ENCODE measurements at places on chromosomes 5 and 9.

- no peak for DNase-seq
These were observed 116.3 kb upstream of the SLC25A48 start for GRCh38 chr5:135718151-135718550.

DNA sequence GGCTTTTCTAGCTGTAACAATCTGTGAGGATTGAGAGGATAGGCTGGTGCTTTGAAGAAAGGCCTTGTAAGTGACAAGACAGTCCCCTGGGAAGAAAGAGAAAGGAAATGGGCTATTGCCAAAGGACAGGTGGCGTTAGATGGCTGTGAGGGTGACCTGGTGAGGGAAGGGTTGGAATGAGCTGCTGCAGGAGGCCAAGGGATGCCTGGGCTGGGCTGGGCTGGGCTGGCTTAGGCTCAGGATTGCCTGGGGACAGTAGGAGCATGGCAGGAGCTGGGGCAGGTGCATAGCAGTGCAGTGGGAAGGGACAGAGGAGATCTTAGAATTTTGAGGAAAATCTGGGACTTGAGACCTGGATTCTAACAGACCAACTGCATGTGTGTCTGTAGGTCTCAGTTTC, 9.7 kb upstream of the MYOZ3 start:
- DNase-seq: no peak

DNA sequence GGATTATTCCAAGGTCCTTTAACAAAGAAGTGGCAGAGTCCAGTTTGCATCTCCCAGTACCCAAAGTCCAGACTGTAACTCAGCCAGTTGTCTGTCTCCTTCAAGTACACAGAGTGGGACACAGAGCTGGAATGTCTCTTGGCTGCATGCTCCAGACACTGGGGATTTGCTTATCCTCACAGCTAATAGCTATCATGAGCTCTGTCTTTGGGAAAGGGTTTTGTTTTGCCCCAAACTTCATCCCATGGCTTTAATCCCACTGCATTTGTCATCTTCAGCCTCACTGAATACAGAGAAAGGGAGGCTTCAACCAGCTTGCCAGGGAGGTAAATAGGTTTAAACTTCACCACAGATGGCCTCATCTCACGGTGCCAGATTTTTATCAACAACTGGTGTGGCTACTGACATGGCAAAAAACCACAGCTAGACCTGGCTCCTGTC, 412.2 kb upstream of the SLC24A2 start:
- no peak for DNase-seq

GRCh38 chr5:81787474-81788242, 36.8 kb upstream of the SSBP2 start:
- no peak for DNase-seq

DNA sequence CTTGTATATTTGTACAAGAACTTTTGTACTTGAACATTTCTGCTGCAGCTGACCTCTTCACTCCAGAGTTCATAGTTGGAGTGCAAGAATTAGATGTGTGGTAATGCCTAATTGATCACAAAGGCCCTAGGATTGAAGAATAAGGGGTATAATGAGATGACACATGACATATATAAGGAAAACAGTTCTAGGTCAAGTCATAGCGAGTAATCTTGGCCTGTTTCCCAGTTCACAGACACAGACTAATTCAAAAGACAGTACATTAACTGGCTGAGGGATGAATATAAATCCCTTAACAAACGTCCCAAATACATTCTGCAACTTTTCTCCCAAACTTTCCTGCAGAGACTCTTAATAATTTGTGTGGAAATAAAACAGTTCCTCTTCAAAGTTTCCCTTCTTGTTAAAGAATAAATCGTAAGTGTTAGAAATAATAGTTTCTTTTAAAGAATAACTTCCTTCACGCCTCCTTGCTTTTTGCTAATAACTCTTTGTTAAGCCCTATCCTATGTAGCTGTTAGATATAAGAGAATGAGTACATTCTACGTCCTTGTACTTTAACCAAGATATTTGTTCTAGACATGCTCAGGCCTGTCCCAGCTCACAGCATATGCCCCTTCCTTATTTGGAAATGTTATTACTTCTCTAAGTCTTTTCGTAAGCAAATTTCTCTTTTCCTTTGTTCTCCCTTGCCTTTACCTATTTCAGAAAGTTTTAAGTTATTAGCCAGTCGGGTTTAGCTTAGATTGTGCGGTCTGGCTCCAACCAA, 556.4 kb upstream of the CTNND2 start:
- no peak for DNase-seq

DNA sequence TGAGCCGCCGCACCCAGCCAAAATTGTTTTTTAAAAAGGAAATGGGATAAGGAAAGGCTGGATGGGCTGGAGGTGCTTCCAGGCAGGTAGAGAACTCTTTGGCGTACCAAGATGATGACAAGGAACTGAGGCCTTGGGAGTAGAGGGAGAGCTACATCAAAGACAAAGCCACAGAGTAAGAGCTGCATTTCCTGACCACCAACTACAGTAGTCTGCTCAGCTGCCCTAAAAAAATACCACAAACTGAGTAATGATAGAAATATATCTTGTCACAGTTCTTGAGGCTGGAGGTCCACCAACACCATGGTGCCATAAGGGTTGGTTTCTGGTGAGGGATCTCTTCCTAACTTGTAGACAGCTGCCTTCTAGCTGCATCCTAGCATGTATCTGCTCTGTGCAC, 8.2 kb downstream of the OR1K1 start:
- no peak for DNase-seq

- DNase-seq: no peak
These were observed 133.0 kb upstream of the TUT7 start for GRCh38 chr9:86486891-86487837.

- DNase-seq: no peak
These were observed 1203.2 kb downstream of the CDH12 start for GRCh38 chr5:21649969-21650368.

GRCh38 chr5:88183255-88183654, 85.4 kb downstream of the TMEM161B start:
- no peak for DNase-seq

DNA sequence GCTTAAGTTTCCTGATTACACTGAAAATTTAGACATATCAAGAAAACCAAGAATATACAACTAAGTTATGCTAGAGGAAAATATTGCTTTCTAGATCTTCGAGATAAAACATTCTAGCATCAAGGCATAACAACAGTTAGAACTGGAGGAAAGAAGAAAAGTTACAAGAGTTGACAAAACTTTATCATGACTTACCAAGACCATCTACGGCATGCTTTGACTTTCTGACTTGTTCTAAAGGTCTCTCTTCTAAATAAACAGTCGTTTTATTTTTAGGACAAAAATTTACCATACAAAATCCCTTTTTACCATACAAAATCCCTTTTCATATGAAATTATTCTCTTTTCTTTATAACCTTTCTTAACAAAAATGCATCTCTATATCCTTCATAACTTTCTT, 1110.1 kb upstream of the CDH10 start:
- no peak for DNase-seq

DNA sequence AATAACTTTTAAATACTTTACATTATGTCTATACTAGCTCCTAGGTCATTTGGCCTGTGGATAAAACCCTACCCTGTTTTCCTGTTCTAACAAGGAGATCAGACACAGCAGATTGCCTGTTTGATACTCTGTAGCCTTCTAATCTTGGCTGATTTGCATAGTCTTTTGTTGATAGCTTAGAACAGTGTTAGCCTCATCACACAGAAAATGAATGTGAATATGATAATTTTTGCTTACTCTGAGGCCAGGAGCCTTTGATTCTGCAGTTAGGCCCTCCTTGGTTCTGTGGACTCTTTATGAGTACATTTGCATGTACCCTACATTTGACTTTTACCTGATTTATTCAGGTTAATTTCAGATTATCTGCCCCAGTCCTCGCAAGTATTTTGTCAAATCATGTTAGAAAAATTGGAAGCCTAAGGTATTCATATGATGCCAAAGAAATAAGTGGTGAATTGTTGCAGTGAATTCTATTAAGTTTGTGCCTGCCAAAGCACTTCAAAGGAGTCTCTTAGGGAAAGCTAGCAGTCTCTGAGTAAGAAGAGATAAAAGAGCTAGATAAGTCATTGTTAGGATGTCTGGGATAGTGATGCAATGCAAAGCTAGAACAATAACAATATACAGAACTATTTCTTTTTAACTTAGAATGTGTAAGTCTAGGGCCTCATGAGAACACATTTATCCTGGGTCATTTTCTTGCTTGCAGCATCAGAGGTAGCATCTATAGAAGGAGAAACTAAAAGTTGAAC, 56.4 kb downstream of the SCAMP1 start:
- DNase-seq: no peak

GRCh38 chr9:82404196-82404870, 415.8 kb downstream of the SPATA31D1 start:
- DNase-seq: no peak

- DNase-seq: no peak
These were observed 403.7 kb downstream of the KDM4C start for GRCh38 chr9:7161469-7161868.

GRCh38 chr5:83512061-83512745, 40.7 kb downstream of the VCAN start:
- no peak for DNase-seq

- no peak for DNase-seq
These were observed 186.4 kb upstream of the MRPS30 start for GRCh38 chr5:44622331-44622730.

- DNase-seq: no peak
These were observed 206.8 kb downstream of the SAXO1 start for GRCh38 chr9:18826248-18826647.

DNA sequence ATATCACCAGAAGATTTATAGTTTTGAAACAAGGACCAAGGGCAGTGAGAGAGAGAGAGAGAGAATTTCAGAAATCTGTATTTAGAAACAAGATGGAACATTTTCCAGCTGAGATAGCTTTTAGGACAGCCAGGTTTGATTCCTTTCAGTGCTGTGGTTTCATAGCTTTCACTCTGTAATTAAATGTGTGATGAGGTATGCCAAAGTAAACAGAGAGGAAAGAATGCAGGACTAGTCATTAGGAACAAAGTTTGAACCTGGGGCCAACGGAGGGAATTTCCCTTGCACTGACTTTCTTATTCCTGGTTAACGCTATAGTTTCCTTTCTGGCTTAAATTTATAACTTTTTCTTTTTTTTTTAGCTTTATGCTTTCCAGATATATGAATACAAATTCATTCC, 10.0 kb upstream of the CCL28 start:
- DNase-seq: no peak

- no peak for DNase-seq
These were observed 43.9 kb downstream of the CYFIP2 start for GRCh38 chr5:157309796-157310195.

DNA sequence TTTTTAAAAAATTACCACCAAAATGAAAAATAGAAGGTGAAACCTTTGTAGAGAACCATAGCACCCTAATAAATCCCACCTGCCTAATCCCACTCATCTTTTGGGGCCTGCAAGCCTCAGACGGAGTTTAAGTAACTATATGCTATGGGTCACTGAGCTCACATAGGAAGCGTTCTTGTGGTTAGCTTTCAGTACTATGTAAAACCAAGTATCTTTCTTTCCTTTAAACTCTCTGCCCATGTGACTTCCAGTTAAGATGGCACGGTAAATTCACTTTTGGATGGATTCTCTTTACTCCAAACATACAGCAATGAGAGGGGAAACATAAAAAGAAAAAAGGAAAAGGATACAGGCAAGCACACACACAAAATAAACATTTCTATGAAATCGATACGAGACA, 50.9 kb downstream of the FANCC start:
- DNase-seq: no peak

DNA sequence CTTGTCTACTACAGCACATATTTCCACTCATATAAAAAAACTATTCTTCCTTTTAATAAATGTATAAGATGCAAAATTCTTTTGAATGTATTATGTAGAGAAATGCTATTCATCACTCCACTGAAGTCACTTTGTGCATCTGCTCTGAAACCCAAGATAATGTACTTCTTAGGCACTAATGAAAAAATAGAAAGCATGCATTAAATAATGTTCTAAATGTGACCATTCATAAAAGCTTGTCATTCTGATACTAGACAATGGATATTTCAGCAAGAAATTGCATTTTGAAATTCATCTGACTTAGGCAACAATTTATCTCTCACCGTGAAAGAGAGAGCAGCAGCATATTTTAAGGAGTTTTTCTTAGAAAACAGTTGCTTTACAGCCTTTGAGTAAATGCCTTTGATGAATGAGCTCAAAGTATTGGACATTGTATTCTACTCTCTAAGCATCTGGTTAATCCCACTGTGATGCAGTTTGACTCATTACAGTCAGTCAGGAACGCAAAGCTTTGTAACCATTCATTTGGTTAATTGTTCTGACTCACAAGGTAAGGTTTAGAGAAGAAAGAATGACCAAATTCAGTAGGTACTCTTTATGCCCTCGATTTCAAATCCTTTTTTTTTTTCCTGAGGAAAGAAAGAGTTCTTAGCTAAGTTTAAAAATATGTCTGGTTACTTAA, 2233.8 kb upstream of the C9orf72 start:
- no peak for DNase-seq

DNA sequence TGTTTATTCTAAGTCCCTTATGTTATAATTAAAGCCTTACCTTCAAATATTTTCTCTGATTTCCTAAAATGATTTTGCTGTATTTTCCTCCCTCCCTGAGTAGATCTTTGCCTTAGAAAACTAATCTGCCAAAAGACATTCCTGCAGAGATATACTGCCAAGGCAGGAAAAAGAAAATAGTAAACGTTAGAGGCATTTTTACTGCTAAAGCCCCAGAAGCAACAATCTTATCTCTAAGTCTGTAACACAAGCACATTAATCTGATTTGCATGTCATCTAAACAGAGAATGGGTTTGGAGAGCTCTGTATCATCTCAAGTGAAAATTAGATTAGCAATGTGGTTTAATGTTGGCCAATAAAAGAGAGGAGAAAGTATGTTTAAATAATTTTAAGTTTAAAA, 847.7 kb downstream of the MAT2B start:
- DNase-seq: no peak

- peak; percentile 62 for DNase-seq
These were observed 22.8 kb downstream of the FPGS start for GRCh38 chr9:127825319-127826051.

GRCh38 chr9:16214677-16215352, 655.7 kb downstream of the BNC2 start:
- DNase-seq: no peak

- DNase-seq: no peak
These were observed 10.8 kb upstream of the C1QTNF3 start for GRCh38 chr5:34053571-34054399.

- no peak for DNase-seq
These were observed 158.0 kb downstream of the BAAT start for GRCh38 chr9:101226803-101227202.

- no peak for DNase-seq
These were observed 176.6 kb downstream of the CACNA1B start for GRCh38 chr9:138053996-138054752.
